ENCODE measurements at places on chromosomes 3 and 15. TPM values are rescaled to one million over a fixed set of nuclear protein-coding genes. Genes with fewer than 3 reads are reported as not detected.

ZPLD1 gene
- total RNA-seq: 1.5 TPM

SLC51A gene
- 3.7 TPM for total RNA-seq

ECE2 gene
- not detected for total RNA-seq

ZNF619 gene
- 7.9 TPM for total RNA-seq

CSTA gene
- 99.3 TPM for total RNA-seq

DPPA2 gene
- 0.36 TPM for total RNA-seq

- peaks cover 33% of the 10 kb centered on the region for H3K4me1 ChIP-seq
- peak overlapping the region; percentile 53 for H3K27ac ChIP-seq
- no peak for DNase-seq
These were observed 2.1 kb upstream of the RYK start for GRCh38 chr3:134252766-134253165.

- peak overlapping the region; percentile 81 for H3K4me3 ChIP-seq
- peaks cover 8% of the 10 kb centered on the region for H3K27me3 ChIP-seq
- DNase-seq: no peak
- H3K36me3 ChIP-seq: peaks cover 10% of the 10 kb centered on the region
- peaks cover 28% of the 10 kb centered on the region for H3K4me1 ChIP-seq
These were observed 22.4 kb downstream of the IGDCC3 start for GRCh38 chr15:65355173-65355987.

GRCh38 chr3:105785803-105786202 lies 83.0 kb downstream of the CBLB start:
- H3K27ac ChIP-seq: no peak overlapping the region
- H3K4me3 ChIP-seq: no peak overlapping the region
- H3K27me3 ChIP-seq: no peaks in the 10 kb centered on the region

DNA sequence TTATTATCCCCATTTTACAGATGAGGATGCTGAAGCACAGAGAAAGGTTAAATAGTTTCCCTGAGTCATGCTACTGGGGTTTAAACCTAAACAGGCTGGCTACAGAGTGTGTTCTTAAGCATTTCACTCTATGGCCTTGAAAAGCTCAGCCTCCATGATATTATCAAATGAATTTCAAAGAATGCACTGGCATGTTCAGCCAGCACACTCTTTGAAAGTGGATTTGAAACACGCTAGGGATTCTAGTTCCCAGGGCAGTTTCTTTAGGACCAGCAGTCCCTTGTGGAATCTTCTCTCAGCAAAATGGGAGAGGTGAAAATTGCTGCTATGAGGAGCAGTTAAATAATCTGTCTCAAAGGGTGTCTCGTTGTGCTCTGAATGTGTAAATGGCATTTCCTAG lies 213.3 kb downstream of the EPHB1 start:
- no peaks in the 10 kb centered on the region for H3K36me3 ChIP-seq
- no peak for DNase-seq
- no peak overlapping the region for H3K27ac ChIP-seq
- no peaks in the 10 kb centered on the region for H3K4me1 ChIP-seq
- H3K27me3 ChIP-seq: peaks cover 8% of the 10 kb centered on the region
- no peak overlapping the region for H3K4me3 ChIP-seq

GRCh38 chr3:115667738-115668065 lies 44.4 kb downstream of the GAP43 start:
- H3K27me3 ChIP-seq: no peaks in the 10 kb centered on the region
- H3K27ac ChIP-seq: no peak overlapping the region
- no peak overlapping the region for H3K4me3 ChIP-seq
- no peaks in the 10 kb centered on the region for H3K36me3 ChIP-seq
- DNase-seq: no peak
- H3K4me1 ChIP-seq: peaks cover 3% of the 10 kb centered on the region

DNA sequence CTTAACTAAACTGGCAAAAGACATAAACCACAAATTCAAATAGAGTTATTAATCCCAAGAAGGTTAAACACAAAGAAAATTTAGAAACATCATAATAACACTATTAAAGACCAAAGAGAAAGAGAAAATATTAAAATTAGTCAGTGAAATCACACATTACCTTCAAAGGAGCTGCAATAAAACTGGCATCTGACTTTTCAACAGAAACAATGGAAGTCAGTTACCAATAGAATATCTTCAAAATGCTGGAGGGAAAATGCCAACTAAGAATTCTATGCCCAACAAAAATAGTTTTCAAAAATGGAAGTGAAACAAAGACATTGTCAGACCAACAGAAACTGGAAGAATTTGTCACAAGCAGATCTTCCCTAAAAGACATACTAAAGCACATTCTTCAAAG lies 68.7 kb upstream of the RNF7 start:
- H3K4me1 ChIP-seq: no peaks in the 10 kb centered on the region
- no peak overlapping the region for H3K4me3 ChIP-seq
- no peaks in the 10 kb centered on the region for H3K36me3 ChIP-seq

DNA sequence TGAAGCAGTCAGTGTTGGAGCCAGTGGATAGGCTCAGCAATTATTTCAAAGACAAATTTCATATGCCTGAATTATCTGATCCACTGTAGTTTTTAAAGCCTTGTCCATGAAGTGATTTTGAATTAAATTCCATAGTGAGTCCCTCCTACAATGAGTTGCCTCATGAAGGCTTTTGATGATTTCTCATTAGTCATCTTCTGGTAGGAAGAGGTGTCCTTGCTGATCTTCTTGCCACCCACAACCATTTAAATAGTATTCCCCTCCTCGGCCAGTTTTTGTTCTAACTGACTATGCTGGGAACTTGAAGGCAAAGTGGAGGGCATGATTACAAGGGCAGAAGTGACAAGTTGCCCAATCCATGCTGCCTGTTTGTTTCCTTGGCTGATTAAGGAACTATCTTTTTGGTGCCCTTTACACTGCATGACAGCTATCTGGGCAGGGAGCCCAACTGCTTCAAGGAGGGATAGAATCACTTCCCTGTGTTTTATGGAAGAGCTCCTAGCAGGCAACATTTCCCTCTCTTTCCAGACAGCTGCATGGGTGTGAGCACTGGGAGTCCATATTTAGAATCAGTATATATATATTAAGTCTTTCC lies 617.5 kb downstream of the ZPLD1 start:
- no peak overlapping the region for H3K27ac ChIP-seq
- DNase-seq: no peak
- no peak overlapping the region for H3K4me3 ChIP-seq
- no peaks in the 10 kb centered on the region for H3K27me3 ChIP-seq

GRCh38 chr15:38307251-38307650 lies 54.6 kb downstream of the SPRED1 start:
- H3K4me1 ChIP-seq: peaks cover 5% of the 10 kb centered on the region
- H3K36me3 ChIP-seq: peaks cover 42% of the 10 kb centered on the region
- H3K27me3 ChIP-seq: no peaks in the 10 kb centered on the region
- DNase-seq: no peak
- no peak overlapping the region for H3K4me3 ChIP-seq
- H3K27ac ChIP-seq: no peak overlapping the region

DNA sequence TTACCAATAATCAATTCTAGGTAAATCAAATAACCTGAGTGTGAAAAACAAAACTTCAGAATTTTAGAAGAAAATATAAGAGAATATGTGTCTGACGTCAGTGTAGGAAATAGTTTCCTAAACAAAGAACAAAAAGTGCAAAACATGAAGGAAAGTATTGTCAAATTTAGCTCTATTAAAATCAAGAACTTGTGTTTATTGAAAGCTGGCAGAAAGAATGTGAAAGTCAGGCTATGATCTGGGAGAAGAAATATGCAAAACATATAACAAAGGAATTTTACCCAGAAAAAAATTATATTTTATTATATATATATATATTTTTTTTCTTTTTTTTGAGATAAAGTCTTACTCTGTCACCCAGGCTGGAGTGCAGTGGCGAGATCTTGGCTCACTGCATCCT lies 129.1 kb upstream of the ANKRD28 start:
- no peak overlapping the region for H3K27ac ChIP-seq
- no peaks in the 10 kb centered on the region for H3K36me3 ChIP-seq
- DNase-seq: no peak

GRCh38 chr3:127791221-127791913 lies 30.9 kb downstream of the MGLL start:
- H3K4me3 ChIP-seq: peak overlapping the region; percentile 32
- no peaks in the 10 kb centered on the region for H3K36me3 ChIP-seq
- no peak for DNase-seq
- H3K27me3 ChIP-seq: peaks cover 3% of the 10 kb centered on the region
- peak overlapping the region; percentile 75 for H3K27ac ChIP-seq
- peaks cover 45% of the 10 kb centered on the region for H3K4me1 ChIP-seq

GRCh38 chr3:72347819-72348319 lies 500.4 kb downstream of the SHQ1 start:
- no peak for DNase-seq
- peaks cover 38% of the 10 kb centered on the region for H3K4me1 ChIP-seq
- no peaks in the 10 kb centered on the region for H3K27me3 ChIP-seq
- no peaks in the 10 kb centered on the region for H3K36me3 ChIP-seq

DNA sequence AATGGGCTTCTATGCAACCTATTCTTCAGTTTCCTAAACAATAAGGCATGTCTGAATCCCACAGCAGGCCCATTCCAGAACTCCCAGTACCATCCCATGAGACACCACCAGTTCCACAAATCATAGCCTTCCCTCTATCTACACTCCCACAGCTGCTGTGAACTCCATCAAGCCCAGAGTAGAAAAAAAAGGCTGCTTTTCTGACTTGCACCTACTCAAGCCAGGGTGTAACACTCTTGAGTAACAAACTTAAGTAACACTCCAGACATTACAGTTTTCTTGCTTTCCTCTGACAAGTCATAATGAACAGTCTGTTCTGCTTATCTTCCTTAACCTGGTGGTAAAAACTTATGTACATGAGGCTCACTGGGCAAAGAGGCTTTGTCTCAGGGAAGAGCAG lies 283.1 kb downstream of the NFKBIZ start:
- H3K27ac ChIP-seq: no peak overlapping the region
- no peak overlapping the region for H3K4me3 ChIP-seq
- no peaks in the 10 kb centered on the region for H3K36me3 ChIP-seq
- DNase-seq: no peak

GRCh38 chr3:46272028-46272451 lies 29.8 kb downstream of the CCR3 start:
- no peaks in the 10 kb centered on the region for H3K4me1 ChIP-seq
- peaks cover 36% of the 10 kb centered on the region for H3K27me3 ChIP-seq
- no peak overlapping the region for H3K27ac ChIP-seq
- no peak for DNase-seq
- no peak overlapping the region for H3K4me3 ChIP-seq
- H3K36me3 ChIP-seq: no peaks in the 10 kb centered on the region

DNA sequence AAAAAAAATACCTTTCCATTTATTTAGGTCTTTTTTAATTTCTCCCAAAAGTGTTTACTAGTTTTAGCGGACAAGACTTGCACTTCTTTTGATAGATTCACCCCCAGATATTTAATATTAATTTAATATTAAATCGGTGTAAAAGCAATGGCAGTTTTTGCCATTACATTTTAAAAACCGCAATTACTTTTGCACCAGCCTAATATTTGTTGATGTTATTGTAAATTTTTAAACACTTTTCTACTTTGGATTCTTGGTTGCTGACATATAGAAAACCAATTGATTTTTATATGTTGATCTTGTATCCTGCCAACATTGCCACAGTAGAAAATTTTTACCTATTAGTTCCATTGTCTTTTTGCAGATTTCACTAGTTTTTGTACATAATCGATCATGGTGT lies 63.9 kb upstream of the PXYLP1 start:
- no peak overlapping the region for H3K4me3 ChIP-seq
- H3K27ac ChIP-seq: no peak overlapping the region
- H3K36me3 ChIP-seq: no peaks in the 10 kb centered on the region
- DNase-seq: no peak

DNA sequence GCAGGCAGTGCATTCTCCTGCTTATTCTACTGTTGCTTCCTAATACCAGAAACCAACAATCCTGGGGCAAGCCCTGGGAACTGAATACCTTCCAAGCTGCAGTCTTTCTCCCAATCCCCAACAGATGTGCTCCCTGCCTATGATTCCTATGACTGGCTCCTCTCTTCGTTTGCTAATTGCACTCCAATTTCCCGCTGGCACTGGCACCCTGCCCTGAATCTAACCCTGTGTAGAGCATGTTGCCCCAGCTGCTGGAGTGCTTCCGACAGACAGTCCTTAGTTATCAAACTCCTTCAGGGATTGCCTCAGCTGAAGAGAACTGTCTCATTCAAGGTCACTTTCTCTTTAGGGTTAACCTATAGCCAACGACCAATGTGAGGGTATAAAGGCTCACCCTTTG lies 214.1 kb downstream of the NECTIN3 start:
- peaks cover 7% of the 10 kb centered on the region for H3K4me1 ChIP-seq
- no peaks in the 10 kb centered on the region for H3K36me3 ChIP-seq
- H3K27me3 ChIP-seq: no peaks in the 10 kb centered on the region

- H3K36me3 ChIP-seq: peaks cover 34% of the 10 kb centered on the region
- peak overlapping the region; percentile 33 for H3K4me3 ChIP-seq
- no peak for DNase-seq
- no peak overlapping the region for H3K27ac ChIP-seq
- peaks cover 71% of the 10 kb centered on the region for H3K4me1 ChIP-seq
- H3K27me3 ChIP-seq: no peaks in the 10 kb centered on the region
These were observed 21.0 kb downstream of the BOC start for GRCh38 chr3:113232342-113232741.

Measured in type B pancreatic cell (in vitro differentiated cells).